ENCODE measurements at places on chromosomes 6 and 20. TPM values are rescaled to one million over a fixed set of nuclear protein-coding genes. Genes with fewer than 3 reads are reported as not detected.

MYLK4 gene
- 0.33 TPM for total RNA-seq

GCNT2 gene
- 8.9 TPM for total RNA-seq

- DNase-seq: no peak
Observed at GRCh38 chr20:17262786-17263185, 35.9 kb downstream of the PCSK2 start.

DNA sequence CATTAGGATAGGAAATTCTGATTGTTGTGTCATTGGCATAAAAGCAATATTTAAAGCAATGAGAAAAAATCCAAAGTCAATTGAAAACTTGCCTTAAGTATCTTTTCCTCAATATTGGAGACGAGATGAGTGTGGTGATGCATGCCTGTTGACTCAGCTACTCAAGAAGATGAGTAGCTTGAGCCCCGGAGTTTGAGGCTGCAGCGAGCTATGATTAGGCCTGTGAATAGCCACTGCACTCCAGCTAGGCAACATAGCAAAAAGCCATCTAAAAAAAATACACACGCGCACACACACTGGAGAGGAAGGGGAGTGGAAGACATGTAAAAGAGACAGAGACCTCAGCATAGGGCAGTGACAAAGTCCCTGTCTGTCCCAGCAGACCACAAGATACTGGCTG is 9.7 kb upstream of the MARCKS start:
- no peak for DNase-seq

GRCh38 chr6:89581689-89582088 is 56.9 kb downstream of the LYRM2 start:
- DNase-seq: no peak

- no peak for DNase-seq
Observed at GRCh38 chr6:117167520-117168271, 97.7 kb upstream of the VGLL2 start.
